ENCODE measurements at places on chromosomes 11 and 22. TPM values are rescaled to one million over a fixed set of nuclear protein-coding genes. Genes with fewer than 3 reads are reported as not detected.

OR8J1 gene
- not detected for total RNA-seq

CRACR2B gene
- total RNA-seq, result 10.1 TPM

TMEM132A gene
- total RNA-seq, result not detected

C11orf16 gene
- not detected for total RNA-seq

ART1 gene
- total RNA-seq, result not detected

XKR3 gene
- not detected for total RNA-seq

PLAAT5 gene
- total RNA-seq, result 0.95 TPM

RAB30 gene
- total RNA-seq, result 20.5 TPM

- no peak overlapping the region for H3K4me3 ChIP-seq
- no peaks in the 10 kb centered on the region for H3K27me3 ChIP-seq
- H3K27ac ChIP-seq, result peak overlapping the region; percentile 32
- DNase-seq, result no peak
- H3K4me1 ChIP-seq, result peaks cover 48% of the 10 kb centered on the region
- H3K36me3 ChIP-seq, result peaks cover 36% of the 10 kb centered on the region
Observed at GRCh38 chr22:23276656-23277582, 96.6 kb downstream of the BCR start.

- H3K27ac ChIP-seq, result no peak overlapping the region
- H3K4me1 ChIP-seq, result no peaks in the 10 kb centered on the region
- no peak for DNase-seq
- H3K4me3 ChIP-seq, result no peak overlapping the region
- H3K27me3 ChIP-seq, result peaks cover 6% of the 10 kb centered on the region
Observed at GRCh38 chr11:119764108-119764868, 35.3 kb upstream of the NECTIN1 start.

- no peaks in the 10 kb centered on the region for H3K27me3 ChIP-seq
- no peaks in the 10 kb centered on the region for H3K4me1 ChIP-seq
- H3K36me3 ChIP-seq, result no peaks in the 10 kb centered on the region
- no peak overlapping the region for H3K27ac ChIP-seq
- DNase-seq, result no peak
- H3K4me3 ChIP-seq, result no peak overlapping the region
Observed at GRCh38 chr11:117484156-117484555, 156.5 kb downstream of the CEP164 start.

DNA sequence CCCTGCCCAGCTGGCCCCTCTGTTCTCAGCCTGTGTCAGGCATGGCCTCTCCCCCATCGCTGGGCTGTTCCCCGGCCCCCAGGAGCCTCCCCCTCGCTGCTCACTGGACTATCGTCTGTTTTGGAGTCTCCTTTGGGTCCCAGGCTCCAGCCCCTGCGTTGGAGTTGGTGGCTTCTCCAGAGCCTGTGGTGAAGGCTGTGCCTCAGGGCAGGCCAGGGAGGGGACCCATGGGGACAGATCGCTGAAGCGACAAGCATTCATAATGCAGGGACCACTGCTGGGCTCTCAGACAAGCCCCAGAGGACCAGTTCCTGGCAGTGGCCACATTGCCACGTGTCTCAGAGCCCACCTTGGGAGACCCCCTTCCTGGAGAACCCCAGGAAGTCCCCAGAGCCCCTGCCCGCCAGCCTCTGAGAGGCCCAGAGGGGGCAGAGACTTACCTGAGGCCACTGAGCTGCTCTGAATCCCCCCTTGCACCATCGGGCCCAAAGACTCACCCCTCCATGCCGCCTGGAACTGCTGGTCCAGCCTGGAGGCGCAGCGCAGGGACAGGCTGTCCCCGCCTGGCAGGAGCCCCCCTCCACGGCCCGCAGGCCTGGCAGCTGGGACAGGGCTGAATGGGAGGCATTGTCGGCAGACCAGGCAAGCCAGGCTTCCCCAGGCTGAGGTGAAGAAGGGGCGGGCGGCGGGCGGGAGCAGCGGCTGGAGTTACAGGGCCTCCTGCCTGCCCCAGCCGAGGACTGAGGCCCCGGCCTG is at the start of gene CHADL:
Gene CHADL (minus strand): TSS at position 555 of the 756 bp plus-strand sequence. CDS start 50 bp downstream, at position 505.
- no peak for DNase-seq
- no peaks in the 10 kb centered on the region for H3K27me3 ChIP-seq
- no peak within 1 kb of the TSS for H3K4me3 ChIP-seq
- H3K4me1 ChIP-seq, result peaks cover 7% of the 10 kb centered on the region
- no peak within 1 kb of the TSS for H3K27ac ChIP-seq

GRCh38 chr22:44159221-44159620 is 21.5 kb upstream of the PARVG start:
- H3K27me3 ChIP-seq, result no peaks in the 10 kb centered on the region
- H3K4me3 ChIP-seq, result no peak overlapping the region
- H3K4me1 ChIP-seq, result peaks cover 3% of the 10 kb centered on the region
- no peak overlapping the region for H3K27ac ChIP-seq

- peak overlapping the region; percentile 85 for H3K27ac ChIP-seq
- H3K4me3 ChIP-seq, result peak overlapping the region; percentile 91
- H3K27me3 ChIP-seq, result no peaks in the 10 kb centered on the region
- H3K36me3 ChIP-seq, result peaks cover 10% of the 10 kb centered on the region
- peak; percentile 91 for DNase-seq
- peaks cover 80% of the 10 kb centered on the region for H3K4me1 ChIP-seq
Observed at GRCh38 chr22:37484480-37485394, 1.4 kb downstream of the MFNG start.

GRCh38 chr22:36818010-36818642 is 1.3 kb upstream of the PVALB start:
- no peaks in the 10 kb centered on the region for H3K36me3 ChIP-seq
- H3K4me3 ChIP-seq, result no peak overlapping the region
- no peak overlapping the region for H3K27ac ChIP-seq
- H3K27me3 ChIP-seq, result peaks cover 25% of the 10 kb centered on the region
- H3K4me1 ChIP-seq, result no peaks in the 10 kb centered on the region

- H3K27me3 ChIP-seq, result no peaks in the 10 kb centered on the region
- no peak overlapping the region for H3K4me3 ChIP-seq
- no peak overlapping the region for H3K27ac ChIP-seq
- peaks cover 55% of the 10 kb centered on the region for H3K4me1 ChIP-seq
Observed at GRCh38 chr11:60989093-60989650, 17.7 kb downstream of the CD6 start.

DNA sequence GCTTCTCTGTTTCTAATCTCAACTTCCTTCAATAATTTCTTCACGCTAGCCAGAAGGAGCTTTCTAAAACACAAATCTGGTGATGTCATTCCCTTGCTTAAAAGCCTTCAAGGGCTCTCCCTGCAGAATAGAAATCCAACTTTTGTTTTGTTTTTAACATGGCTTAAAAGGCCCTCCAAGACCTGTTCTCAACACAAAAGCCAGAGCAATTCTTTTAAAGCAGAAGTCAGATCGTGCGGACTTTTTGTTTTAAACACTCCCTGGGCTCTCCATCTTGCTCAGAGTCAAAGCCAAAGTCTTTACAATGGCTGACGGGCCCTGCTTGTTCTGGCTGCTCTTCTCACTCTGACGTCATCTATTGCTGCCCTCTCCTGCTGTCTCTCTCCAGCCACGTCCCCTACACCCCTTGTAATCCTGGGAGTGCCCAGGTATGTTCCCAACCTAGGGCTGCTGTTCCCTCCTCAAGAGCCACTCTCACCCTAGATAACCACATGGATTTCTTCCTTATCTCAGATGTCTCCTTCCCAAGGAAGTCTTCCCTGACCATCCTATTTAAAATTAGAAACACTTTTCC is 22.5 kb downstream of the TECTA start:
- no peaks in the 10 kb centered on the region for H3K36me3 ChIP-seq
- no peaks in the 10 kb centered on the region for H3K4me1 ChIP-seq
- no peak overlapping the region for H3K4me3 ChIP-seq
- DNase-seq, result no peak
- H3K27ac ChIP-seq, result no peak overlapping the region

DNA sequence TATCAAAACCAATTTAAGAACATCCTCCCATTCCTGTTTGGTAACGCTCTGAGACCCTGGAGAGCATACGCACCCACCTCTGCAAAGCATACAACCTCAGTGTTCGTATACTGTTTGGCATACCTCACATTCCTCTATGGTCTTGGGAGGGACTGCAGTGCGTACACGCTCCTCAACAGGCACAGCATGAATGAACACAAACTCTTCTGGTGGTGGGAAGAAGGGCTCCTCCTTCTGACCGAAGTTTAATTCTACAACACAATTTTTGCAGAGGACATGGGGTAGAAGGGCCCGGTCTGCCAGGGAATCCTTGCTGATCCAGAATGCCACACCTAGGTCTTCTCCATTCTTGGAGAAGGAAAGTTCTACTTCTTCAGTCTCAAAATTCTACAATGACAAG is 5.3 kb downstream of the HNRNPUL2 start:
- no peak overlapping the region for H3K4me3 ChIP-seq
- DNase-seq, result no peak
- no peak overlapping the region for H3K27ac ChIP-seq
- no peaks in the 10 kb centered on the region for H3K27me3 ChIP-seq
- H3K4me1 ChIP-seq, result peaks cover 20% of the 10 kb centered on the region
- peaks cover 72% of the 10 kb centered on the region for H3K36me3 ChIP-seq

DNA sequence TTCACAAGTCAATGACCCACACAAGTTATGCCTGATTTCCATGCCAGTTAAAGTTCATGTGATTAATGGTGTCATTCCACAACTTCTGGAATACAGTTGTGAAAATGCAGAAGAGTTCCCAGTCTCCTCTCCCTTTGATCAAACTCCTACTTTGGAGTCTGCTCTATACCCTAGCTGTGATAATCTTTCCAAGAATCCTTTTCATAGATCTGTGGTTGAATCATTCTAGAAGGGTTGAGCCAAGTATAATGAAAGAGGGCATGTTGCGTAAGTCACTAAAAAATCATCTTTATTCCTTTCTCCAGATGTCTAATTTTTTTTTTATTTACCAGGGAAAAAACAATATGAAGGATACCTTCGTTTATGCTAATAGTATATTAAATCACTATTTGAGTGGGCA is 89.7 kb upstream of the CARD18 start:
- no peaks in the 10 kb centered on the region for H3K36me3 ChIP-seq
- no peaks in the 10 kb centered on the region for H3K27me3 ChIP-seq
- H3K27ac ChIP-seq, result no peak overlapping the region
- no peak overlapping the region for H3K4me3 ChIP-seq
- no peaks in the 10 kb centered on the region for H3K4me1 ChIP-seq
- no peak for DNase-seq

Measured in natural killer cell (primary cell).